Panc1 (cell line): ENCODE measurements at places on chromosomes 3 and 15.

DNA sequence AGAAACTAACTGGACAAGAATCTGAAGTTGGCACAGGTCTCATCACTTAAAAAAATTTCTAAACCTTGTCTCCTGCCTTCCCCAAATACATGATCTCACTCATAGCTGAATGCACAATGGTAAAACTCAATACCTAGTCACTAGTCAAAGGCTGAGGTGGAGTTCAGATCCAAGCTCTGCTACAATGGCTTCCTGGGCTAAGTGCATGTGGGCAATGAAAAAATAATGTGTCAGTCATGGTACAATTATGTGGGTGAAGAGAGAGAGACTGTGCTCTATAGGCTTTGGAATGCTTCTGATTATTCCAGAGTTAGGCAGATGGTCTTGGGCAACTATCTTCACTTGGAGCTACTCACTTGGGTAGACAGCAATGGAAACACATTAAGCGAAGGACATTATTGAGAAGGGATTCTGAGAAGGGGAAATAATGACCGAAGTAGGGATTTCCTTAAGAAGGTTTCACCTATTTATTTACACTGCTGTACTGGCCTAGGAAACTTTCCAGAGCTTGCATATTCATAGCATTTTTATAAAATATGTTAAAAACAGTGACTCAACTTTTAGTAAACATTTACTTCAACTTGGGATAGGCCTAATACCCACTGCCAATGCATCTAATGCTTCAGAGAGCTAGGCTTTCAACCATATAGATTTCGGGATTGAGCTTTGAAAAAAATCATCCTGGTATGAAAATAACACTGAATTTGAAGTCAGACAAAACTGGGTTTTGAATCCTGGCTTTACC lies 58.7 kb upstream of the PLXND1 start:
- H3K36me3 ChIP-seq: no peaks in the 10 kb centered on the region
- no peak overlapping the region for H3K4me3 ChIP-seq
- H3K27me3 ChIP-seq: no peaks in the 10 kb centered on the region
- H3K27ac ChIP-seq: no peak overlapping the region
- H3K4me1 ChIP-seq: no peaks in the 10 kb centered on the region

DNA sequence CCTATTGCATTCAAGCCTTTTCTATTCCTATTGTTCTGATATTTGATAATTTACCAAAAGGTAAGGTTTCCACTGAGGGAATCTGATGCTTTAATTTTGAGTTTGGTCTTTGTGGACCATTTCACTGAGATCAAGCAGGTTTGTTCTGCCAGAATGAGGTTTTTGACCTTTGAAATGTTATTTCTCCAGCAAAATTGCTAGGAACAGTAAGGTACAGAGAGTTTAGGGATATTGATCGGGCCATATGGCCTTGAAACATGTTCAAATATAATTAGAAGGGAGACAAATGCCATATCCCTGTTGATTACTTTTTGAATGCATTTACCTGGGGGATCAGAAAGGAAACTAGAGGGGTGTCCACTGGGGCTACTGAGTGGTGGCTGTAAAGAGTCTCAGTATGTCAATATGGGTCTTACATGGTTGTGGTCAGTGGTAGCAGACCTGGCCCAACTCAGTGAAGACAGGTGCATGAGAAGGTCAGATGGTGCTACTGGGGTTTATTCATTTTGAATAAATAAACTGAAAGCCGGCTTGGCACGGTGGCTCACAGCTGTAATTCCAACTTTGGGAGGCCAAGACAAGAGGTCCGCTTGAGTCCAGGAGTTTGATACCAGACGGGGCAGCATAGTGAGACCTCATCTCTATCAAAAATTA lies 100.2 kb downstream of the SV2B start:
- no peak for DNase-seq
- H3K36me3 ChIP-seq: no peaks in the 10 kb centered on the region
- H3K27ac ChIP-seq: no peak overlapping the region

GRCh38 chr3:106485217-106485616 lies 616.4 kb upstream of the CBLB start:
- no peaks in the 10 kb centered on the region for H3K27me3 ChIP-seq
- no peak overlapping the region for H3K27ac ChIP-seq
- no peak for DNase-seq
- no peaks in the 10 kb centered on the region; the same call in 1 of the 2 replicates for H3K36me3 ChIP-seq

GRCh38 chr3:124768812-124769211 lies 38.6 kb downstream of the UMPS start:
- H3K36me3 ChIP-seq: no peaks in the 10 kb centered on the region; the same call in 1 of the 2 replicates
- no peaks in the 10 kb centered on the region for H3K27me3 ChIP-seq
- H3K27ac ChIP-seq: no peak overlapping the region

DNA sequence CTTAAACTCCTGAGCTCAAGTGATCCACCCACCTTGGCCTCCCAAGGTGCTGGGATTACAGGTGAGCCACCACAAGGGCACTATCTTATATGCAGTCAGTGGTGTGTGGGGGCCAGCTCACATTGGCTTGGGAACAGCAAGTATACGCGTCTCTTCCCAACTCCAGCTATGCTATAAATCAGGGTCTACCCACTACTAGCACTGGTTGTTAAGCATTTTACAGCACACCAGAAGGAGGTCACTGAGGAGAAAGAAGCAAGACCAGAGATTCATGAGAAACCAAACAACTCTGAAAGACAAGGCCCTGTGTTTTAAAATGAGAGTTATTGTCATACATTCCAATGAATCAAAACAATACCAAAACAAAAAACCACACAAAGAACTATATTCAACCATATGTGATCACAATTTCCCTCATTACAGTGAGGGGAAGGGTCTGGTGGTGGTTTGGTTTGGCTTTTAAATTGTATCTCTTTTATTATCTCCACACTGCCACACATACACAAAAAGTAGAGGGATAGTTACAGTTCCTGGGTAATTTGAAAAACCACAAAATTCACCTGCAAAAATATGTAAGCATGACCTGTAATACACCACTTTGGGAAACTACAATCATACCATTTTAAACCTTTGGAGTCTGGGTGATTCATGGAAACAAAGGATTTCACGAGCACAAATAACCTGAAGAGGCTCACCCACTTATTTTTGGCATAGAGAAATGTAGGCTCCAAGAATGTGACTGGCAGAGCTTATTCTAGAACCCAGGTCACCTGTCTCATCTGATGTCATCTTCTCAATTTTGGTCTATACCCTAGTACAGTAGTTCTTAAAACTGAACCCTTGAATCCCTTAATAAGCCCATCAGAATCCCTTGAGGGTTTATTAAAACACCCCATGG lies 5.2 kb downstream of the MAGI1 start:
- H3K4me3 ChIP-seq: no peak overlapping the region
- no peak overlapping the region for H3K27ac ChIP-seq
- H3K36me3 ChIP-seq: no peaks in the 10 kb centered on the region; the same call in 1 of the 2 replicates
- H3K4me1 ChIP-seq: peaks cover 5% of the 10 kb centered on the region

DNA sequence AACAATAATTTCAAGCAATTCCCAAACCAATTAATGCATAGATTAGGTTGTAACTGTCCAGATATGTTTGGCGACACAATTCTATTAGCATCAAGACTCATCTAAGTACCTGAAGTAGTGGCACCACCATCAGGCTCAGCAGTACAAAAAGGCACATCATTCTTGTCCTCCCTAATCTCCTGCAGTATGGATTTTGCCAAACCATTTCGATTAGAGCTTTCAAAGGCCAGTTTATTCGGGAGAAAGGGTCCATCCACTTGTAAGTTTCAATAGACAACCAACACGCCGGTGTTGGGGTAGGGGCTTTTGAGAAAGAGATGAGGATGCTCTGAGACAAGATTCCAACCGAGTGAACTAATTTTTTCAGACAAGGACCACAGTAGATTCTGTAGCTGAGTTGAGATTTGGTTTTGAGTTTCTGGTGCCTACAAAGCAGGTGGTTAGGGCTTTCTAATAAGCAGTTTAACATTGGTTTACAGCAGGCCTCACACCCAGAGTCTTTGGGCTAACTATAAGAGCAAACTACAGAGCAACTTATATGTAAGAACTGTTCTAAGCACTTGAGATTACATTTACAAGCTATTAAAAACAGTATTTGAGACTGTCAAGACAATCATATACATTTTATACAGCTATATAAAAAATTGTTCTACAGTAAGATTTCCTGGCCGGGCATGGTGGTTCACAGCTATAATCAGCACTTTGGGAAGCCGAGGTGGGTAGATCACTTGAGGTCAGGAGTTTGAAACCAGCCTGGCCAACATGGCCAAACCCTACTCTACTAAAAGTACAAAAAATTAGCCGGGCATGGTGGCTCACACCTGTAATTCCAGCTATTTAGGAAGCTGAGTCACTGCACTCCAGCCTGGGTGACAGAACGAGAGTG lies 4.5 kb downstream of the RPL22L1 start:
- no peak overlapping the region for H3K4me3 ChIP-seq
- peaks cover 17% of the 10 kb centered on the region for H3K4me1 ChIP-seq
- H3K27me3 ChIP-seq: no peaks in the 10 kb centered on the region
- peaks cover 34% of the 10 kb centered on the region for H3K36me3 ChIP-seq
- H3K27ac ChIP-seq: no peak overlapping the region
- no peak for DNase-seq

DNA sequence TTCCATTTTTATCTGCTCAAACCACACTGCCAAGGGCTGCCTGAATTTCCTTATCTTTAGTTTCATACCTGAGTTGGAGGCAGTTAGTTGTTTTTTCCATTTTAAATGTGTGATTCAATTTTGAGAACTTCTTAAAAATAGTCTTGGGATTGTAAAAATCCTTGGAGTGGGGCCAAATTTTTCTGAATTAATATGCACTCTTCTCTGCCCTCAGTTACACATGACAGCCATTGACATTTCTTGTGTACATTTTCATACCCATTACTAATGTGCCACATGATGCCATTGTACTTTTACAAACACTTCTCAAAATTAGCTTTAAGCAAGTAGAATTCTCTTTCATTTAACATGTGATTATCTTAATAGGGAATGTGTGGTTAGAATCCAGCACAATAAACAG lies 141.7 kb downstream of the C3orf38 start:
- no peaks in the 10 kb centered on the region for H3K27me3 ChIP-seq
- H3K27ac ChIP-seq: no peak overlapping the region
- DNase-seq: no peak
- H3K4me1 ChIP-seq: no peaks in the 10 kb centered on the region
- no peak overlapping the region for H3K4me3 ChIP-seq

DNA sequence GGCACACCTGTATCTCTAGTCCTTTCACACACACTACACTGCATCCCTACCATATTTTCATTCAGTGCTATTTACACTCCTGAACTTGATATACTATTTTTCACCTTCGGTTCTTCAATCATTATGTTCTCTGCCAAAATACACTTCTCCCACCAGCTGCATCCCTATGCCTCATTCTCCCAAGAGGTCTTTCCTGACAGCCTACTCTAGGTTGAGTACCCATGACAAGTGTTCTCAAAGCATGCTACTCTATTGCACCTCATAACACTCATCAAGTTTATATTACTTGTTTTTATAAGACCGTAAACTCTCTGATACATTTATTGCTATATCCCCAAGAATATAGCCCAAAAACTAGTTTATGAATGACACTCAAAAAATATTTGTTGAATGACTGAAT lies 549.5 kb downstream of the PYDC2 start:
- H3K27ac ChIP-seq: no peak overlapping the region
- no peak overlapping the region for H3K4me3 ChIP-seq
- no peak for DNase-seq
- no peaks in the 10 kb centered on the region; the same call in 1 of the 2 replicates for H3K4me1 ChIP-seq
- no peaks in the 10 kb centered on the region for H3K27me3 ChIP-seq

- no peak for DNase-seq
- no peaks in the 10 kb centered on the region; the same call in 1 of the 2 replicates for H3K36me3 ChIP-seq
- no peak overlapping the region for H3K4me3 ChIP-seq
- H3K27ac ChIP-seq: no peak overlapping the region
- no peaks in the 10 kb centered on the region for H3K27me3 ChIP-seq
Observed at GRCh38 chr3:10088256-10088655, 19.8 kb downstream of the FANCD2OS start.

DNA sequence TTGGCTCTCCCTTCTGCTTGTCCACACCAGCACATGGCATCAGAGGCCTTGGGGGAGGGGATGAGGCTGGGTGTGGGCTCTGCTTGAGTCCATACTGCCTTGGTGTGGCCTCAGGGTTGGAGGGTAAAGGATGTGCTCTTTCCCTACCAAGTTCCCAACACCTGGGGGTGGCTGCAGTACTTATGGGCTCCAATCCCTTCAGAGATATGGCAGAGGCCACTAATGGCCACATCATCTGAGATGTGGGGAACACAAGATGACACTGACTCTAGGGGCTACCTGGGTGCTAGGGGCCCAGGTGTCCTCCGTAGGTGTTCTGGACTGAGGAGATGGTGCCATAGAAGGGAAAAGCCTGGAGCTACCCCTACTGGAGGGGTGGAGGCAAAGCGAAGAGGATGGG lies 6.9 kb downstream of the CXCR6 start:
- no peak overlapping the region for H3K4me3 ChIP-seq
- no peak overlapping the region for H3K27ac ChIP-seq
- no peaks in the 10 kb centered on the region for H3K27me3 ChIP-seq
- no peaks in the 10 kb centered on the region for H3K36me3 ChIP-seq
- DNase-seq: no peak
- H3K4me1 ChIP-seq: no peaks in the 10 kb centered on the region
